Activated naive CD4-positive, alpha-beta T cell treated with Interleukin-2 at 50 U/mL for 16 hours (primary cell): ENCODE measurements at places on chromosomes 4 and X.

DNA sequence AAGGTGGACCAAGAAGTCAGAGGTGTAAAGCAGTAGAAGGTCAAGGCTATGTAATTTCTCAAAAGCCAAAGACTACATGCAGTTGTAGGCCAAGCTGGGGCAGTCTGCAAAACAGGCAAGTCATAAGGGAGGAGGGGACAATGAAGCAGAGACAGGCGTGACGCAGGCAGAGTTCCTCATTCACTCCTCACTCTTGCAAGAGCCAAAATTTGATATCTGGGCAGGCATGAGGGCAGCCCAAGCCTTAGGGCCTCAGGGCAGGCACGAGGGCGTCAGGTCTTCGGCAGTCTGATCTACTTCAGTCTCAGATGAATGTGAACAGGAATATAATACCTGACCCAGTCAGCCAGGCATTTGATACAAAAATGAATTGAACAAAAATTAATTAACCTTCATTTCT lies 86.4 kb upstream of the AGA start:
- DNase-seq, result no peak

DNA sequence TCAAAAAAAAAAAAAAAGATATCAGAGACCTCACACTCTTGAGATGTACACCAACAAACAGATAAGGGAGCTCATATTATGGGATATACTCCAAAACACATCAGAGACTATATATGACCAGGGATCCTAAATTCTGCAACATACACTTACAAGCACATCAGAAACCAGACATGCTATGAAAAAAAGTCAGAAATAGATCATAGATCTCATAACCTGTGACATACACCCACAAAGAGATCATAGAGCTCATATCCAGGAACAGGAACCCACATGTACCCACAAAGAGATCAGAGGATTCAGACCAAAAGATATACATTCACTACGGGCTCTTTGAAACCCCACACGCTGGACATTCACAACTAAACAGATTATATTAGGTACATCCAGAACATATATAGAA lies 30.1 kb downstream of the SUV39H1 start:
- no peak for DNase-seq

GRCh38 chrX:69268611-69269010 lies 103.4 kb upstream of the PJA1 start:
- DNase-seq, result no peak

DNA sequence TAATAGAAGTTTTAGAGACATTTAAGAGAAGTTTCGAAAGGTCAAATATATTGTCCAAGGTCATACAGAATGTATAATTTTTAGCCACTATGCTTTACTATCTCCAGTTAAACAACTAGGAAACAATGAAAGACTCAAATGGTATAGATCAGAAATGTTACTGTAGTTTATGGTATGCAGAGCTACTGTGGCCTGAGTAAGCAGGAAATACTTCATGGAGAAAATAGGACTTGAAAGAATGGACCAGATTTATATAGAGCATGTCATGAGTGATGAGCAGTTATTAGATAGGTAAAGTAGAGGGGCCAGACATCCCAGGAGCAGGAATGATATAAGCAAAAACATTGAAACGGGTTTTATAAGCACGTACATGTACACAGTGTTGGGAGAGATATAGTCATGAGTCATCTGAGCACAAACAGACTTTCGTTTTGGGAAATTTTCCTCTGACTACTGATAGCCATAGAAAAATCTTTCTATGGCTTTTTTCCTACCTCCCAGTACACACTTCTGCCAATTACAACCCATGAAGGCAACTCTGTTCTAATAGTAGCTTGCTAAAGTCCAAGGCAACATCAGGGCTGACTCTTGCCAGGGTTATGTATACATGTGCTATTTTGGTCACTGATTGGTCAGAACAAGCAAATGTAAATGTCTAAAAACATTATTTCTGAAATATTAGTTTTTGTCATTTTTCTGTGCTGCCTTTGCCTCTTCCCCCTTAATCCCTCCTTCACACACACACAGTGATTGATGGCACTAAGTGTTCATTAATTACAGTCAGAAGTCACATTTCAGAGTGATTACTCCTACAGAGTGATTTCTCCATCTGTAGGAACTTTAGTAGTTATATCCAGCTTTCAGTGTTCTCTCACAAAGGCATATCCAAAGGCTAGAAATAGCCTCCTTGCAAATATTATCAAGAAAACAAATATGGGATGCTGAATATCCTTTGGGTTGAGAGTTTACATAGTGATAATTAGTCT lies 198.7 kb downstream of the ENOX2 start:
- no peak for DNase-seq

- no peak for DNase-seq
Measured at GRCh38 chr4:121227341-121227792, 63.2 kb upstream of the TNIP3 start.

DNA sequence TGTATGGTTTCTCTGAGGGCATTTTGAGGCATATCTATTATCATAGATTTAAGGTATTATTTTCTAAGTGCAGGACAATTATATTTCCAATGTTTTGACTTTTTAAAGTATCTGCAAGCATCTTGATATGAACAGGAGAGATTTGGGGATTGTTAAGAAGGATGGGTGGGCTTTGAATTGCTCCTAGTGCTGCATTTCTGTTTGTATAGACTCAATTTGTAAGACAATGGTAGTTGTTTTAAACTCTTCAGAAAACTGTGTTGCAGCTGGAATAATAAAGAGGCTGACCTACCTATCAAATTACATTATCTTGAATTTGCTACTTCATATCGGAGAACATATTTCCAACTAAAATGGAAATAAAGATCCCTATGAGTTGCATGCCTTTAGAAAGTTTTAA lies 570.3 kb downstream of the ADGRL3 start:
- DNase-seq, result no peak

DNA sequence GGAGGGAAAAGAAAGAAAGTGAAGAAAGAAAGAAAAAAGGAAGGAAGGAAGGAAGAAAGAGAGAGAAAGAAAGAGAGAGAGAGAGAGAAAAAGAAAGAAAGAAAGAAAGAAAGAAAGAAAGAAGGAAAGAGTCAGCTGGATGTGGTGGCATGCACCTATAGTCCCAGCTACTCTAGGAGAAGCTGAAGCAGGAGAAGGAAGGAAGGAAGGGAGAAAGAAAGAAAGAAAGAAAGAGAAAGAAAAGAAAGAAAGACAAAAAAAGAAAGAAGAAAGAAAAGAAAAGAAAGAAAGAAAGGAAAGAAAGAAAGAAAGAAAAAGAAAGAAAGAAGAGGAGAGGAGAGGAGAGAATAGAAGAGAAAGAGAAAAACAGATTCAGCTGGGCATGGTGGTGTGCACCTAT lies 44.3 kb upstream of the ERVMER34-1 start:
- no peak for DNase-seq

DNA sequence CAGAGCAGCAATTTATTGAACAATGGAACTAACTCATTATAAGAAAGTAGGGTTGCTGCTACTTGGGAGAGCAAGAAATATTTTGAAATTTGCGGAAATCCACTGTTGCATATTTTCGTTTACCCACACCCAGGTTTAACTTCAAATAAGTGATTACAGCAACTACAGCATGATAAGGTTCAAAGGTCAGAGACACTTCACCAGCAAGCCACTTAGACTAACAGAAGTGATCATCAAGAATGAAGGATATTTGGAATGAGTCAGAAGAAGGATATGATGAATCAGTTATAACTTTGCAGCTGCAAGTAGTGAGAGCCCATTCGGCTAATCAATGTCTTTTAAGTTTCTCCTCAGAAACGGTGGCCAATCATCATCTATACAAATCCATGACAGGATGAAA lies 199.3 kb downstream of the TMA16 start:
- no peak for DNase-seq

DNA sequence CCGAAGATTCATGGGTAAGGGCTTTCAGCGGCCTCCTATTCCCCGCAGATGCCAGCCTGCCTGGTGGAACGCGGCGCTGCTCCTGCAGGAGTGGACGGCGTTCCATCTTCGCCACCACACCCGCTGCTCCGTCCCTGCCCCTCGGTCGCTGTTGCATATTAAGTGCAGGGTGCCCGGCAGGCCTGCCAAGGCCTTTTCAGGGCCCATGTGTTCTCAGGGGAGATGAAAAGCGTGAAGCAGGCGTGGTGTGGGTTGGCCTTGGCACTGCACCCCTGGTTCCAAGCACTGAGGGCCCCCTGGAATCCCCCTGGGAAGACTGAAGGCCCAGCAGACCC lies 52.0 kb downstream of the SORCS2 start:
- DNase-seq, result no peak

DNA sequence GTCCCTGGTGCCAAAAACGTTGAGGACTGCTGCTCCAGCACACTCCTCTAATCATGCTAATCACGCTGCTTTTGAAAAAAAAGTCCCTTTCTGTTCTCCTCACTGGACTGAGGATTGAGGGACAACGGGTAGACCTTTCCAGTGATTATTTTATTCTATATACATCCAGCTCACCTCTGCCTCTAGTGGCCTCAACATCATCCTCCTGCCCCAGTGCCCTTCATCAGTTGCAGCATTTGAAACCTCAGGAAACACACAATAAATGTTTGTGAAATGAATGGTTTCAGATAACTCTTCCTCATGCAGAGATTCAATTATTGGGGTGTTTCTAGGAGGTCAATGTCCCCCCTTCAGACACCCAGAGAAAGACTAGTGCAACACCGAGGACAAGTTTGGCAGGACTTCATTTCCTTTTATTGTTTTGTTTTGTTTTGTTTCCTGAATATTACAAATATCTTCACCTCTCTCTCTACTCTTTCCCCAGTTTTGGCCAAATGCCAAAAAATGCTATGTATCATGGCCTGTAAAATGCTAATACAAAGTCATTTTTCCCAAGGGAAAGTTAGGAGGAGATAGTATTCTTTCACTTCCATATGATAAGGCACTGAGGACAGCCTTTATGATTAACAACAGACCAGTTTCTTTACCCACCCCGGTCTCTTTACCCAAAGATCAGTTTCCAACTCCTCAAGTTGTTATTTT lies 460.1 kb upstream of the SLIT2 start:
- DNase-seq, result no peak

DNA sequence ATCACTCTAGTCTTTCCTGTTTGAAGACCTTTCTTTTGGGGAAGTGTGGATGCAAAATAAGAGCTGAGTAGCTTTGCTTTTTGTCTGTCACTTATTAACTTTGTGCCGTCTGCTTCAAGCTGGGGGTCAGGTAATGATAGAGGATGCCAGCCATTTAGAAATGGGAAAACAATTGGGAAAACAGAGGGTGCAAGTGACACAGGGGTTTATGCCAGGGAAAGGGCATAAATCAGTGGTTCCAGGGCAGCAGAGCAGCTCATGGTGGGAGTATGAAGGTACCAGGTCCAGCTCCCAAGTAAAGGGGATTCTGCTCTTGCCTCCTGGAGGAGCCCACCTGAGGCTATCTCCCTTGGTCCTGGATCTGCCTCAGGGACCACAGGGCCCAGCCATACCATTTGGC lies 91.9 kb upstream of the GPR50 start:
- no peak for DNase-seq

DNA sequence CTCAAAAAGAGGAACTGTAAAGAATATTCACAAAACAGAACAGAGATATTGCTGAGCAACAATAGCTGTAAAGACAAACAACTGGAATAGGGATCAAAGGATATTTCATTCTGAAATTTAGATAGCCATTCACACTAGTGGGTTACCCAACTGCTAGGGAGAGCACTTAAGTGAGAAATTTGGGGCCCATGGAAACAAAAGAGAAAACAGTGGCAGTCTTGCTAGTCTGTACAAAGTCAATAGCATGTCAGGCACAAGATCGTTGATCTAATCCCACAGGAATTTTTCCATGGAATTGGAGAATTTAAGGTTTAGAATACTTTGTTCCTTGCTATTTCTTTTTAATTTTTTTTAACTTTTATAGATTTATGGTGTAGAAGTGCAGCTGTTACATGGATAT lies 467.0 kb downstream of the PCDH18 start:
- no peak for DNase-seq

DNA sequence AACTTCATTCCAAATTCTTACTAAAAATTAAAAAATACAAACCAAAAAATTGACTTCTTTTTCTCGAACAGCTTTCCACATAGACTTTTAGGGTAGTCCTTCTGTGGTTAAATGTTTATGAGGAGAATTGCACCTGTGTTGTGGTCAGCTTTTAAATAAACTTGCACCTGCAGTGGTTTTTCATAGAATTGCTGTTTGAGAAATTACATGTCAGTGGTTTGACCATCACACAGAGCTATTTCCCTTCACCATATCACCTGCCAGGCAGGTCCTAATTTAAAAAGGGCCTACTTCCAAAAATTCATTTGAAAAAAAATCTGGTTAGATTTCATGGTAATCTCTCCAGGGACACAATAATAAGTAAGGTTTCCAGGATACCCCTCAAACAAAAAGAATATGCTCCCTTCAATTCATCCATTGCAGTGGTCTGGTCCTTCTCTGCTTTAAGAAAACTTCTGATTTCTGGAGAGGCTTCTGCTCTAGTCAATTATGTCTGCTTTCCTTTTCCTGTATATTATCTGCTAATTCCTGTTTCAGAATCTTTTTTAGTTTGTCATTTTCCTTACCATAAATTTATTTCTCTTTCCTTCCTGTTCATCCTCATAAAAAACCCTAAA lies 9.8 kb upstream of the UTP3 start:
- DNase-seq, result no peak

DNA sequence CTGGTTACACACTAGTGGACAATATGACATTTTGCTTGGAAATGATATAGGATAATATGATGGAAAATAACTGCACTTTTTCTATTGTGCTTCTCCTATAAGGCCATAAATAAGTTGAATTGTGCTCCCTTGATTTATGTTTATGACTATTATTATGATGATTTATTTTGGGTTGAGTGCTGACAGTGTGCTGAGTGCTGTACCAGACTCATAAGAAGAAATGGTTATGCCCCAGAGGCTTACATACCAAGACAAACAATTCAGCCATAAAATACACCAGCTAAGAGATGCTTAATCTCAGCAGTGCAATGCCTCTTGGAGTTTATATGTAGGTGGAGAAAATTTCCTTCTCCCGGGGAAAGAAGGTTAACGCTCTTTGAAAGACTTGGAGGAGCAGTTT lies 199.8 kb upstream of the NOCT start:
- DNase-seq, result no peak

- no peak for DNase-seq
Measured at GRCh38 chr4:6746721-6747293, 30.8 kb downstream of the BLOC1S4 start.

DNA sequence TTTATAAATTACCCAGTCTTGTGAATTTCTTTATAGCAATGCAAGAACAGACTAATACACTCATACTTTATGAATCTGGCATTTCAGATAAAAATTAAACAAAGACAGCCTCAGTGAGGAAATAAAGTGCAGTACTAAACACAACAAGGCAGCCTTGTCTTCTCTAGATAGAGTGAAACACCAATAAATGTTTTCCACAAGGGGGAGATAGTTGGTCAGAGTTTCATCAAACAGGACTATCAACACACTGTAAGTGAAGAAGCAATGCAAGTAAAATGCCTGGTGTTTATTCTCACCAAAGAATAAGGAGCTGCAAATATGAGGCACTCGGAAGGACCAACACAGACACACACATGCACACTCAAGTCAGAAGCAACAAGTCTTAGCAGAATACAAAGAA lies 62.8 kb downstream of the FAM9B start:
- no peak for DNase-seq
